ENCODE measurements at places on chromosomes 5 and 9.

GRCh38 chr5:57986761-57987341 lies 473.0 kb downstream of the PLK2 start:
- DNase-seq: no peak

DNA sequence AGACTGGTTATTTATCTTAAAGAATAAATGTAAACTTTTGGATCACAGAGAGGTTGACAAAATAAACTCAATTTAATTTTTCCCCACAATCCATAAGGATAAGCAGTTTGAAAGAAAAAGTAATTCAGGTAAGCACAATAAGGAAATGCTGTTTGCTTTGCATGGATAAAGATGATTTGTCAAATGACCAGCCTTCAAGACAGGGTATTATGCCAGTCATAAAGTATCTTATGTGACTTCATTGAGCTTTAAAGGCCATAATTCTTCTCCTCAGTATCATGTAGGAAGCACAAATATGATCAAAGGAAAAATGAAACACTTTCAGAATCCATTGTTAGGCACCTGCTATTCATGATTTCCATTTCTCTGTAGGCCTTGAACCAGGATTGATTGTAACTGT lies 180.7 kb upstream of the PPP1R2B start:
- no peak for DNase-seq

DNA sequence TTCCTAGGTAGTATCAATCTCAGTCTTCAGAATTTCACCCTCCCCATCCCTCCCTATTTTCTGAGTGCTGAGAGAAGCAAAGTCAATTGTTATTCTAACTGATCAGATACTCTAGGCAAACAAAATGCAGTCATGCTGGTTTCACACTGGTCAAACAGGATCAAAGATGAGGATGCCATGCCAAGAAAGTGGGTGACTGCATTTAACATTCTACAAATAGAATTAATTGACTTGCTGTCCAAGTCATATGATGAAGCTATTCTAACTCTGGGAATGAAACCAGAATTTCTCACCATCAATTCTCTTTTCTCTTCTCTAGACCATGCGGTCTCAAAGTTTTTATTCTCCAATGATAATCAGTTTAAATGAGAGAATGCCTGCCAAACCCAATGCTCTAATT lies 112.5 kb downstream of the CTNND2 start:
- no peak for DNase-seq

- no peak for DNase-seq
Measured at GRCh38 chr5:42641336-42642005, 115.1 kb upstream of the CCDC152 start.

DNA sequence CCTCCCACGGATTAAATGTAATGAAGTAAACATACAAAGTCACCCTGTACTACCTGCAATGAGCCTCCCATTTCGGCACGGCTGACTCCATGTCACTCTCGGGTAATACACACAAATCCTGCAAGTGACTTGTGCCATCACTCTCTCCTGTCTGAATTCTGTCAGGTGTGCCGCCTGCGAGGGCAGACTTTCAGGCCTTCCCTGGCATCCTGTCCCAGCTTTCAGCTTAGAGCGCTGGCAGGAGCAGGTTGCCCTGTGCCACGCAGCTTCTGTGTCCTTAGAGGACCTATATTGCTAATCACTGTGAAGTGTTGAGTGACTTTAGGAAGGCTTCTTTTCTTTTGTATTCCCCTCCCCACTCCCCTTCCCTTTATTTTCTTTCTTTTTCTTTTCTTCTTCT lies 25.8 kb upstream of the S1PR3 start:
- DNase-seq: no peak

GRCh38 chr5:75052192-75053053 lies at the start of gene GCNT4:
TSS of gene GCNT4 (minus strand) at chr5:75052558. CDS start at chr5:75030037, 22,521 bp downstream.
- DNase-seq: no peak

DNA sequence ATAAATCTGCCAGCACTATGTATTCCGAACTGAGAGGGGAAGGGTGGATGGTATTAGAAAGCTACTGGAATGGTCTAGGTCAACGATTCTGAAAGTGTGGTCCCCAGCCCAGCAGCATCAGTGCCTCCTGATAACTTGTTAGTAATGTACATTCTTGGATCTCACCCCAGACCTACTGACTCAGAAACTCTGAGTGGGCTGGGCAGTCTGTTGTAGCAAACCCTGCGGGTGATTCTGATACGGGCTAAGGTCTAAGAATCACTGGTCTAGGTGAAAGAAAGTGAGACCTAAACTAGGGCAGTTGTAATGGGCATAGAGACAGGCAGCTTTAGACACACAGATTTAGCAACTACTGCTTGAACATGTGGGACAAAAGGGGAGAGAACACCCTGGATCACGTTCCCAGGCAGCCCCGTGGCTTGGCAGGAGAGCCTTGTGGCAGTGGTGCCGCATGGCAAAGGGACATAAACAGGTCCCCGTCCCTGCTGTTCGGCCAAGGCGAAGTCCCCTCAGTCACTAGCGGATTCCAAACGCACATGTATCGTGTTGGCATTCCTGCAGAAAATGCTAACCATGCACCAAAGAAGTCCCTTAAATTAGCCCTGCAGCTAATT lies 216.3 kb downstream of the TTLL11 start:
- no peak for DNase-seq

- DNase-seq: no peak
Measured at GRCh38 chr9:69344459-69344858, 19.4 kb downstream of the ENTREP1 start.

GRCh38 chr9:121748727-121749423 lies 97.4 kb downstream of the DAB2IP start:
- DNase-seq: no peak

GRCh38 chr9:120776788-120777187 lies 16.4 kb downstream of the FBXW2 start:
- no peak for DNase-seq
